ENCODE measurements at places on chromosomes 5 and 9.

DNA sequence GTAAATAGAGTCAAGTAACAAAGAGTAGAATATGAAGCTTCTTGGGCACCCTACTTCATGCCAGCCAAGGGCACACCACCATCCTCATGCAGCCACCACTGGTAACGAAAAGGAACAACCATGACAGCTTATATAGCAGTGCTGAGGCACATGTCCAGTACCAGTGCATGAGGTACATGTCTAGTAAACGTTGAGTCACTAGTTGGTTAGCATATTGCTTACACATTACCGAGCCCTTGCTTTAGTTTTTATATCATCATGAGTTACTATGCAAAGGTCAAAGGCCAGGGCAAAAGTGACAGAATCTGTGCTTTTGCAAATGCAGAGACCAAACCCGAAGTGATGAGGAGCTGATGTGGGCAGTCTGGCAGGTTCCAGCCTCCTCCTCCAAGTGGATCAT is 147.1 kb upstream of the MAP1B start:
- no peak for DNase-seq

DNA sequence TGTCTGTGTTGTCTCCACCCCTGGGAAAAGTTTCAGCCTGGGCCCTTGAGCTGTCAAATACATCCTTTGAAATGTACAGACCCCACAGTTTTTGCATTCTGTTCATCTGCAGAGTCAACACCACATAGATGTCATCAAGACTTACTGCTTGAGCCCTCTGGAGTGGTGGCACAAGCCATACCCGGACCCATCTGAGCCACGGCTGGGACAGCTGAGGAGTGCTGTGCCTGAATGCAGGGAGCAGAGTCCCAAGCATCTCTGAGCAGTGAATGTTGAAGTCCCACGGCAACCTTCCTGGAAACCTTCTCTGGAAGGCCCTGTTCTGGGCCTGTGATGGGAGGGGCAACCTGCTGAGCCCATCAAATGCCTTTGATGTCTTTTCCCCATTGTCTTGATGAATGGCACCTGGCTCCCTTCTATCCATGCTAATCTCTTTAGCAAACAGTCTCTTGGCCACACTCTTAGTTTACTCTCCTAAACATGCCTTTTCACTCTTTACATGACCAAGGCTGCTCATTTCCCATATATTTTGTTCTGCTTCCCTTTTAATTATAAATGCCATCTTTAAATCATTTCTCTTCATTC is 92.5 kb downstream of the ATPSCKMT start:
- DNase-seq, result no peak

GRCh38 chr5:89421035-89421434 is 538.1 kb upstream of the MEF2C start:
- DNase-seq, result no peak

GRCh38 chr9:126631254-126631653 is 17.5 kb downstream of the LMX1B start:
- DNase-seq, result no peak

DNA sequence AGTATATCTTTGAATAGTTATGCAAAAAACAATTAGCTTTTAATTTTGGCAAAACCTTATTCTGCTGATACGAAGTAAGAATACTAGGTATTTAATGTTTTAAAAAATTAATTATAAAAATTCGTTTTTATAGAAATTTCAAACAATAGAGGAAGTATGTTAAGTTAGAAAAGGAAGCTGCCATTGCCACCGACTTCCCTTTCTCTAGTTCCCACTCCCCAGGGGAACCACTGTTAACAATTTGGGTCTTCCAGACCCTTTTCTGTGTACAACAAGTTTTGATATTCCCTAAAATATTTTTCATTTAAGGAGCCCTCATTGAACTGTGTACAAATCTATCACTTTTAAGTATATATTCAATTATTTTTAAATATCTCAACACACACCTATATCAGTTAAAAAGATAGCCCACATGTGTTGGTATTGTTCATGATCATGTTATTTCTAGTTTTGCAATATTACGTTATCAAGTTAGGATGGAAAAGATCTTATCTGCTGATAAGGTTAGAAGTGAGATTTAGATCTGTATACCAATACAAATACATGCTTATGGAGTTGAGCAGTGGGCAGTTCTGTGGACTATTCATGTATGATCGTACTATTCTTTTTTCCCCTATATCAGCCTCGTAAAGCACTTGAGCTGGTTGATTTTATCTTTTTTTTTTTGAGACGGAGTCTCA is 25.9 kb downstream of the NDFIP1 start:
- DNase-seq, result no peak

GRCh38 chr9:86368871-86369521 is 14.8 kb upstream of the TUT7 start:
- no peak for DNase-seq

DNA sequence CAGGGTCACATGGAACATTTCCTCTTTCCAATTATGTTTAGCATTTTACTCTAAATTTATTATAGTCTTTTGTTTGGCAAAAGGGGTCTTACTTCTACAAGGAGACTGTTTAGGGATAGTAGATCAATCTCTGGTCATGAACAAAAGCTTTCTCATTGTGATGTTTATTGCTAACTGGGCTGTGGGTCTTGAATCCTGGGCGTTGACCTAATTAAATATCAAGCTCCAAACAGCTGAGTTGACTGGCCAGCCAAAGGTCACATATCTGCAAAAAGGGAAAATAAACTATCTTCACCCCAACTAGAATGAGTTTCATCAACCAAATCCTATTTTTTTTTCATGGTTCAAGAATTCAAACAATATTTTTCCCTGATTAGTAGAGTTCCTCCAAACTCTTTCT is 245.4 kb upstream of the TUT7 start:
- DNase-seq, result no peak

- DNase-seq, result no peak
Observed at GRCh38 chr9:10009401-10009800, 603.4 kb downstream of the PTPRD start.

- no peak for DNase-seq
Observed at GRCh38 chr5:140131967-140132409, 6.3 kb downstream of the IGIP start.

DNA sequence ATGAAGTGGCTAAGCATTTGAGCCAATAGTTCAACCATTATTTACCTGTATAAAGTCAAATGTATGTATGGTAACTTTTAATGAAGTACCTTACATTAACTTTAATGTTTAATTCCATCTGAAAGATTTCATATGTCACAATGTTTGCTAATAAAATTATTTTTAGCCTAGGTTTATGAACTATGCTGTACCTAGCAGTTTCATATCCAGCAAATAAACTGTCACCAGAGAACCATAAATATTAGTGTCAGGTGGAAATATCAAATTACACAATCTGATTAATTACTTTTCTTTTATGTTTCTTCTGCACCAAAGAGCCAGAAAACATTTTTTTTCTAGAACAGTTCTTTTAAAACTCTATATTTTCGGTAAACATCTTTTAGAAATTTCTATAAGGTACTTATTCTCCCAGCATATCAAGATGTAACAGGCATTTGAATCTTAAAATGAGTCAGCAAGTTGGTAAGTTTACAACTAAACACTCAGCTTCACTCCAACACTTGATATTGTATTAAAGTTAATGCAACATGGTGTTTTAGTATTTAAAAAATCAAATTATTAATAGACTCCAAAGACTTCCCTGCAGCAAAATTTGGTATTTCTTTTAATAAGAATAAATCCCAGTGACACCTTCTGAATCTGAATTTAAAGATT is 8.5 kb upstream of the CCDC192 start:
- DNase-seq, result no peak

DNA sequence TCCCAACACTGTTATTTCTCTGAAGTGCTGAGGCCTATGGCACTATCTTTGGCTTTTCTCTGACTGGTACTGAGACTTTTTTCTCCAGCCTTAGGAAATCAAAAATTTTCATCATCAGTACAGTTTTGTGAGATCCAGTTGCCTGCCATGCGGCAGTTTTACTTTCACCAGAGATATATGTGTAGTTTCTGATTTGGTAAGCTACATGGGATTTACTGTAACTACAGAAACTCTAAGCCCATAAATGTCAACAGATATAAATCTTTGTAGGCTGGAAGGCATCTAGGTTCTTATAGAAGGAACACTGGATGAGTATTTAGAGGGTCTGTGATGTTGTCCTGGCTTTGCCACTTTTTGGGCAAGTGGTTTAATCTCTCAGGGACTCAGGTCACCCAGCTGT is 69.0 kb downstream of the DOCK2 start:
- DNase-seq, result no peak

DNA sequence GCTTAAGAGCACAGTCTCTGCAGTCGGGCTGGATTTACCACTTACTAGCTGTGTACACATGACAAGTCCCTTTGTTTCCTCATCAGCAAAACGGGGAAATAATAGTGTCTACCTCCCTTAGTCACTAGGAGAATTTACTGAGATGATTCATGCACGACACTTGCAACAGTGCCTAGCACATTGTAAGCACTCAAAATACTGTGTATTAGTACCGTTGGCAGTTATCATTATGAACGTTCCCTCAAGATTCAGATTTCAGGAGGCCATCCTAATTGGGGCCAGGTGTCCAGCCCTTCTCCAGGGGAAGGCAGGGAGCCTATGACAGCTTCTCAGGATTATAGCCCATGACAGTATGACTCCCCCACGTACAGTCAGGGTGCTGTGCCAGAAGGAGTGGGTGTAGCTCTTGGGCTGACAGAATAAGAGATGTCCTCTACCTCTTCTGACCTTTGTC is 164.3 kb downstream of the DOCK2 start:
- no peak for DNase-seq

DNA sequence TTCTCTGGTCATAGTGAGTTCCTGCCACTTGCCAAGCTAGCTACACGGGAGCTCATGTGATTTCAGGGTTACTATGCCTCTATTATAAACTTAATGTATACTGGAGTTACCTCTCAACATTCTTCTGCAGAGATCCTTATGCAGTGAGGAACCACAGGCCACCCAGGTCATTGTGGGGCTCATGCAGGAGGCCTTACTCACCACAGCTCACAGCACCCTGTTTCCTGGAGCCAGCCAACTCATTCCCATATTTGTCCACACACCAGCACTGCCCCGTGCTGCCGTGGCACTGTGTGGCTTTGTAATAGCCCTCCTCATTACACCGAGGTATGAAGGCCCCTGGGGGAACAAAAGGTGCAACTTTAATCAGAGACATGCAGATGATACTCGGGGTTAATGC is 520.0 kb downstream of the SPOCK1 start:
- no peak for DNase-seq

- no peak for DNase-seq
Observed at GRCh38 chr5:53418826-53419658, 61.4 kb upstream of the FST start.

GRCh38 chr5:136328097-136328496 is 37.2 kb downstream of the TRPC7 start:
- no peak for DNase-seq

- no peak for DNase-seq
Observed at GRCh38 chr9:79700607-79701360, 129.0 kb downstream of the TLE4 start.

- no peak for DNase-seq
Observed at GRCh38 chr9:117091529-117091928, 323.3 kb downstream of the ASTN2 start.

DNA sequence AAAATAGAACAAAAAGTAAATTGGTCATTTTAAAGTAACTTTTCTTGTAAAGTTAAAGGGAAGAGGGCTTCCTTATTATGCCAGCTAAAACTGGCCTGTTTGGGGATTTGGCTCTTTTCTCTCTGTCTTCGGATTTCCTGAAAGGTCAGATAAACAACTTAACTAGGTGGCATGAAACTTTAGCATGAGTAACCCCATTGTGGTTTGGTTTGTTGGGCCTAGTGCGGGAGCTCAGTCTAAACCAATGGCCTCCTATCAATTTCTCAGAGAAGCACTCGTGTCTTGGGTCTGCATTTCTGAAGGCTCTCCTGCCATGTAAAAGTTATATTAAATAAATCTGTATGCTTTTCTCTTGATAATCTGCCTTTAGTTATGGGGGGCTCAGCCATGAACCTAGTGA is 48.5 kb upstream of the ANKH start:
- DNase-seq, result no peak

DNA sequence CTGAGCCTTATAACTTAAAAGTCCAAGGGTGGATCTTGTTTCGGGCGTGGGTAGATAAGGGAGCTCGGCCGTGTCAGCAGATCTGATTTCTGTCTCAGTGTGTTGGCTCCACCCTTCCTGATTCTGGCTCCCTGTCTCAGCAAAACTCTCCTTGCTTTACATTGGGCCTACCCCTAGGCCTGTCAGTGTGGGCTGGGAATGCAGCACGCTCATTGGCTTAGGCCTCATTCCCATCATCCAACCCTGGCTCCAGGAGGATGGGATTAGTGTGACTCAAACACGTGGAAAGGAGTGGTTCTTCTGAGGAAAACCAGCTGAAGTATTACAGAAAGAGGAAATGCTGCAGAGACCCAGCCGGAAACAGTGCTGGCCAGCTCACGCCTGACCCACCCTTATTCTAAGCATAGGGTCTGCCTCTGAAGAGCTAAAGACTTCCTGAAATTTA is 59.9 kb downstream of the ZFAND5 start:
- DNase-seq, result no peak

DNA sequence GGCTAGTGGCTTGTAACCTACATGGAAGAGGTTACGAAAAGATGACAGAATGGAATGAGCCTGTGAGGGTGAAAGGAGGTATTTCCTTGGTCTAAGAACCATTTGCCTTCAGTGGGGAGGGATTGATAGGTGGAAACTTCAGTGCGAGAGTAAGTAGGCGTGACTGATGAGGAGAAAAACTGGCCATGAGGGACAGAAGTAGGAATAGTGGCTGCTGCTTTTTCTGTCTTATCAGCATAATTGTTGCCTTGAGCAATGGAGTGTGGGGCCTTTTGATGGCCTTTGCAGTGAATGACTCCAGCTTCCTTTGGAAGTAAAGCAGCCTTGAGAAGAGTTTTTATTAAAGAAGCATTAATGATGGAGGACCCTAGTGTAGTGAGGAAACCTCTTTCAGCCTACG is 9.0 kb upstream of the ZNF79 start:
- DNase-seq, result no peak

DNA sequence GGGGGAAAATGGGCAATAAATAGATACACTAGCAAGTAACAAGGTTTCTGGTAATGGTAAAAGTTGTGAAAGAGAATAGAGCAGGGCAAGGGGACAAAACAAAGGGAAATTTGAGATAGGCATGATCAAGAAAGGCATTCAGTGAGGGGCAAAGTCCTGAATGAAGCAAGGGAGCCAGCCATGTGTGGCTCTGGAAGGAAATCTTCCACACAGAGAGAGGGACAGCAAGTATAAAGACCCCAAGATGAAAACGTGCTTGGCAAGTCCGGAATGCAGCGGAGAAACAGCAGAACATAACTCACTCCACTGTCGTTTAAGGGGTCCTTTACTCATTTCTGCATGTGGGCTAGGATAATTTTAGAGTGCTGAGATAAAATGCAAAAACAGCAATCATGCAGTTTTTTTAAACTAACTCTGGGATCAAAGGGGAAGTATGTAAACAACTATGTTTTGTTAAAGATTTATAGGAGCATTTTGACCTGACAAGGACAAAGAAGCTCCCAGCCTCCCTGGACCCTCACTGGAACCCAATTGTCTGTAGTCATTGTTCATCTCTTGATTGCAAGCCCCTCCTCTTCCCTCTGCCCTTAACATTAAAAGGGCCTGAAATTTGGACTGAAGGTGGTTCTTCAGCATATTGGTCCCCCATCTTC is 22.9 kb upstream of the AOPEP start:
- DNase-seq, result no peak
